ENCODE measurements at places on chromosomes 6 and 20. TPM values are rescaled to one million over a fixed set of nuclear protein-coding genes. Genes with fewer than 3 reads are reported as not detected.

- no peak for DNase-seq
Observed at GRCh38 chr6:134249239-134249758, 68.6 kb downstream of the SGK1 start.

DNA sequence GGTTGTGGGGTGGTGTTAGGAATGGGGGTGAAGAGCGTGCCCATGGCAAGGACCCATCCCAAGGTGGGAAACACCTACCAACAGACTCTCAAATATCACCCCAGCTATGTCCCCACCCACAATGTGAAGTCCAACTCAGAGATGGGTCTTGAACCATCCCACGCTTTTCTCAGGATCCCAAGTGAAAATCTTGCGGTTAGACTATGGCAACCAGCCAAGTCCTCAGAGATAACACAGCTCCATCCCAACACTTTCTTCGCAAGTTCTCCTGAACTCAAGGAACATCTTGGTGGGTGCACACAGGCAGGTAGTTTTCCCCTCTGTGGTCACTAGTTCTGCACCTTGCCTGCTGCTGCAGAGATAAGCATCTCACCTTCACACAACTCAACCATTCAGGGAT is 116.0 kb downstream of the CDC5L start:
- no peak for DNase-seq

DNA sequence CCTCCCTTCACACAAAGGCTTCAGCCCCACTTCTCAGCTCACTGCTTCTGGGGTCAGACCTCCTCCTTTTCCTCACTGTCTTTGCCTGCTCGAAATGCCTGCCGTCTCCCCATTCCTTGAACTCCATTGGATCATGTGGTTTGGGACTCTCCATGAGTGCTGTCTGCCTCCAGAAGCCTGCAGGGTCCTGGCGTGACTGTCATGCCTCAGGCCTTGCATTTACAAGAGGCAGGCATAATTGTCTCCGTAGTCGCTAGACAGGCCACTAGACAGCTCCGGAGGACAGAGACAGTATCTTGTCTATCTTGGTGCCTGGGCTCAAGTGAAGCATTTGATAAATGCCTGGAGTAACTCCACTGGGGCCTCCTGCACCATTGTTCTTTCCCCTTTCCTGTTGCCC is 15.3 kb downstream of the PNLDC1 start:
- no peak for DNase-seq

CGA gene
- total RNA-seq: not detected

DNA sequence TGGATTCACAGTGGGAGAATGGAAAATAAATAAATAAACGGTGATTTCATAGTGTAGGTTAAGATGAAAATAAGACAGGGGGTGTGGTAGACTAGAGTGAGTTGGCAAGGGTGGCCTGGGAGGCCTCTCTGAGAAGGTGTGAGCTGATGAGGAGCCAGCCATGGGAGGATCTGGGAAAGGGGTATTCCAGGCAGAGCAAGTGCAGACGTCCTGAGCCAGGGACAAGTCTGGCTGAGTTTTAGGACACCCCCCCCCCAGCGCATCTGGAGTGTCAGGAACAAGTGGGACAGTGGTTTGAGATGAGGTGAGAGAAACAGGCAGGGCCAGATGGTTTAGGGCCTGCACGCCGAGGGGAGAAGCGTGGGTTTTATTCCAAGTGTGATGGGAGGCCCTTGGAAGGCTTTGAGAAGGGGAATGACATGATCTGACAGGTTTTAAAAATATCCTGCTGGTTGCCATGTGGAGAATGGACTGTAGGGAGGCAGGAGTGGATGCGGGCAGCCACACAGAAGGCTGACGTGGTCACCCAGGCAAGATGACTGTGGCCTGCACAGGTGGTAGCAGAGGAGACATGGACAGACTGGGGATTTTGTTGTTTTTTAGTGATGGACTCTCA is 21.1 kb upstream of the CCM2L start:
- DNase-seq: no peak

- DNase-seq: no peak
Observed at GRCh38 chr6:31587791-31588777, 2.0 kb downstream of the LST1 start.

- DNase-seq: peak; percentile 67
Observed at GRCh38 chr20:362271-363254, 15.7 kb downstream of the NRSN2 start.

GRCh38 chr6:113668641-113669408 is 188.3 kb upstream of the MARCKS start:
- DNase-seq: no peak

DNA sequence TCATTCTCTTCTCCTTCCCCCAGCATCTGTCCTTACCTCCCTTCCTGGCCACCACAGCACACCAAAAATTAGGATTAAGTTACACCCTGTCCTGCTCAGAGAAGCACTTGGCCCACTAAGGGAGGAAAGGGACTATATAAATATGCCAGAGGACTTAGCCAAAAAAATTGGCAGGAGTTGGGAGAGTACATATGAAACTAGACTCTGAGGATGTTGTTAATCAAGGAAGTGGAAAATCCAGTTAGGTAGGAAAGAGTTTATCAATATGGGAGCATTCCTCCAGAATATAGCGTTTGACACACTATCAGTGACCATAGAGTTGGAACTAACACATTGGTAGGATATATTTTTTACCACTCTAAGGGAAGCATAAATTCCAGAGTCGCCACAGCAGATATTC is 57.3 kb upstream of the TSHZ2 start:
- no peak for DNase-seq

- DNase-seq: no peak
Observed at GRCh38 chr6:136744889-136745288, 47.4 kb downstream of the MAP3K5 start.

DNA sequence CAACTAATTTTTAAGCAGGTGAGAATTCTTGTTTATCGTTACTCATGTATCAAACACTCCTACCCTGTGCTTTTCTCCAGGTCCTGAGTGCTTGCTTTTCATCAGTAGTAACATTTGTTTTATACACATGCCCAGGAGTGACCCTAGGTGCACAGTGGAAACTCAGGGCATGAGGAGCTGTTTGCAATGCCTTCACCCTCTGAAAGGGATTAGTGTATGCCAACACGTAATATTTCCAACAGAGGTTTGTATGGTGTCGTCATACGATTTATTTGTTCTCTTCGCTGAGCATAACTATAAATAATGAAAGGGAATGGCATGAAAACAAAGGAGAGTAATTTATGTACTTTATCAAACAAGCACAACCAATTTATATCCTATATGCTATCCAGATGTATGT is 537.4 kb upstream of the MMS22L start:
- DNase-seq: no peak

DNA sequence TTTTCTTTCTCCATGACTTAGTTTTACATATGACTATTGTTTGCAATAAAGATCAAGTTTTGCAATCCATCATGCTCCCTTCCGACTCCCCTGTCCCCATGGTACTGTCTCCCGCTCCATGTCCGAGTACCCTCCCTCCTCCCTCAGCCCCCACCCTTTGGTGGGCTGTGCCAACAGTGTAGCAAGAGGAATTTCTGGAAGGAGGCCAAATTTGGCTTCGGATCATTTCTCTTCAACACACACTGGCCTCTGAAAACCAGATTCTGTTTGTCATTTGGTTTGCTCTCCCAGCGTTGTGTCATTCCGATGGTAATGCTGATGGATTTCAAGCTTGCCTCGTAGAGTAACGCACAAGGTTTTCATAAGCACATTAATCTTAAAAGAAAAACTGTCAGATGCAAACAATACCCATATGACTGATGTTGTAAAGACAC is 22.9 kb upstream of the PAX1 start:
- no peak for DNase-seq

DNA sequence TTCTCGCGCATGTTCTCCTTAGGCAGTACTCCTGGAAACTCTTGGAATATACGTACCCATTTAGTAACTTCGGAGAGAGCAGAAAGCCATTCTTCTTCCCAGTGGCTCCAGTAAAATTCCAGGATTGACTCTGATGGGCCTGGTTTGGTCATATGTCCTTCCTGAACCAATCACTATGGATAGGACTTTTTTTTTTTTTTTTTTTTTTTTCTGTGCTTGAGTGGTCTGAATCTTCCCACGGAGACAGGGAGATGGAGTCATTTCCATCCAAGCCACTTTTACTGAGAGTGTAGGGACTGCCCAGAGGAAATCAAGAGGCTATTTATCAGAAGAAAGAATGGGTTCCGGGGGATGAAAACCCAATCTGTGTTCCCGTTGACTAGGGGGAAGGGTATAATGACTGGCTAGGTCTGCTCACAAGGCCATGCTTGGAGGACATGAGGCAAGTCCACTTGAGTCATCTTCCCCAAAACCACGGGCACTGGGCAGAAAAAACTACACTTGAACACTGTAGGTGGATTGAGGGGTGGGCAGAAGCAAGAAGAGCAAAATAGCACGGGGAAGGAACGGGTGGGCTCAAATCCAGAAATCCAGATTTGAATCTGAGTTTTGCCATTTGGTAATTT is 35.4 kb upstream of the MRPS18A start:
- DNase-seq: no peak

GRCh38 chr6:43239054-43239453 is 4.2 kb upstream of the TTBK1 start:
- no peak for DNase-seq

DNA sequence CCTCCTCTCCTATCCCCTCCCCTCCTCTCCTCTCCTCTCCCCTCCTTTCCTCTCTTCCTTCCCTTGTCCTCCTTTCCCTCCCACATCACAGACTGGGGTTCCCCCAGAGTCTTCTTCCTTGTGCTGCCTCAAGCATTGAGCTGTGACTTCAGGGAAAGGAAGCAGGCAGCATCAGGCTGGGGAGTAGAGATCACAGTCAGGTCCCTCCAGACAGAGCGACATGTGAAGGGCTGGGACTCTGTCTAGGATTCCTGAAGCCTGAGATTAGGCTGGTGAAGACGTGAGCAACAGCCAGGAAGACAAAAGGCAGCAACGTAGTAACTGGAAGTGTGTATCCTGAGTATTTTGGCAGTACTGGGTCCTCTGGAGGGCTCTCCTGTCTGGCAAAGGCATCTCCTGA is 265.4 kb upstream of the SUPT3H start:
- DNase-seq: no peak

DNA sequence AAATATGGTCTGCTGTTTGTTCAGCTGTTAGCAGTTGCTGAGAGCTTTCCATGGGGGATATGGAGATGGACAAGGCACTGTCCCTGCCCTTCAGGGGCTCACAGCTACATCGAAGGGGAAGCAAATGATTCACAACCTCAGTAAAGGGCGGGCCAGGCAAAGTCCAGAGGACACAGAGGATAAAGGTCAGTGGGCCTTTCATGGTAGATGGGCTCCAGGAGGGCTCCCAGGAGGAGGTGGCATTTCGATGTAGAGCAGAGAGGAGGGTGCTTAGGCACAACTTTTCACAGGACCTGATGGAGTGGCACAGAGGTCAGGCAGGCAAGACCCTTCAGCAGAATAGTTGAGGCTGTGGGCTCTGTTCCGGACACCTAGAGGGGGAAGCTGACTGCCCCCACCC is 15.2 kb upstream of the MLN start:
- no peak for DNase-seq

BAG2 gene
- 8.1 TPM for total RNA-seq

- DNase-seq: no peak
Observed at GRCh38 chr6:7652957-7653356, 63.0 kb downstream of the SNRNP48 start.
